ENCODE measurements at places on chromosomes 12 and 14.

- DNase-seq = no peak
Measured at GRCh38 chr12:57990241-57990883, 49.0 kb downstream of the ATP23 start.

DNA sequence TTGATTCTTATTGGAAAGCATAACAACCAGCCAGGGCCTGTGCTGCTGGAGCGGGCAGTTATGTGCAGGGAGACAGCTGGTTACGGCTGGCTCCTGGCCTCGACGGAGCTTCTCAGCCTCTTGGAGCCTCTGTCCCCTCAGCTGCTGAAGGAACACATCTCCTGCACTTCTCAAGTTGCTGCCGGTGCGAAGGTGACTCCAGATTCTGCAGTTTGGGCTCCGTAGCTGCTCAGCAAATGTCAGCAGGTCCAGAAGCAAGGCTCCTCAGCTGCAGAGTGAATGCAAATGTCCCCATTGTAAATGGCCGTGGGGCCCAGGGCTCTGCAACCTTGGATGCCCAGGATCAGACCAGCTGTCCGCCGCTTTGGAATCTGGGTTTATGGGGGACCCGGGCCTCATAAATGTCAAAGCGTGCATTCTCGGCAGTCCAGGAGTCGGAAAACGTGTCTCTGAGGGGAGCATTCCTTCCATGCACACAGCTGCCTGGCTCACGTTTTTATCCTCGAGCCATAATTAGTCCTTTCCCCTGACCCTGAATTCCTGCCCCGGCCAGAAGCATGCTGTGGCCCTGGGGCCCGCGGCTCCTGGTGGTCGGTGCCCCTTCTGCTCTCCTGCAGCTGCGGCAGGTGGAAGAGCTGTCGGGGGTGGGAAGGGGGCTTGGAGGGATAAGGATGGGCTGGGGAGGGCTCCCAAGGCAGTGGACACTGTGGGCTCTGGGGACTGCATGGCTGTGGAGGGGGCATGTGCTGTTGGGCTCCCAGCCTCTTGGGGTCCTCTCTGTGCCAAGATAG, 106.0 kb downstream of the KIF26A start:
- no peak for DNase-seq

DNA sequence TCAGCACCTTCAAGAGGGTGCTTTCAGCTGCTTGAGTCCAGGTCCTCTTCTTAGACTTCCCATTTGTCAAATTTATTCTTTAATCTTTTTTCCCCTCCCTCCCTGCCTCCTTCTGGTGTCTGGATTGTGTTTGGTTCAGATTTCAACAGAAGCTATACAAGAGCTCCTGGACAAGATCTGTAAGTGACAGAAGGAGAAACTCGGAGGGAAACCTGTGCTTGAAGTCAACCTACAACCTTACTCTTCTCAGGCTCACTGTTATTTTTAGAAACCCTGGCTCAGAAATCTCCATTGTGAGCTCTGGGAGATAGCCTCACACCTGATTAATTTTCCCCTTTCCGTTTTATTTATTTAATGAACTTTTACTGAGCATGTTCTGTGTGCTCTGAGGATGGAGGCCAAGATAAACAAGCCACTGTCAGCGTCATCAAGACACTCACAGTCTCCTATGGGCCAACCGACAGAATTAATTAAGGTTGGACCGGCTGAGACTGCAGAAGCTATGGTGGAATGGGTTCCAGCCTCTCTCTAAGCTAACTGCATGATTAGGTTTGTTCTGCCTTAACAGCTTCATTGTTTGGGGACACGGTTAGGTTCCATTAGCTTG, 13.5 kb downstream of the PDE1B start:
- no peak for DNase-seq

- no peak for DNase-seq
Measured at GRCh38 chr12:103816663-103817062, 24.4 kb downstream of the NT5DC3 start.

DNA sequence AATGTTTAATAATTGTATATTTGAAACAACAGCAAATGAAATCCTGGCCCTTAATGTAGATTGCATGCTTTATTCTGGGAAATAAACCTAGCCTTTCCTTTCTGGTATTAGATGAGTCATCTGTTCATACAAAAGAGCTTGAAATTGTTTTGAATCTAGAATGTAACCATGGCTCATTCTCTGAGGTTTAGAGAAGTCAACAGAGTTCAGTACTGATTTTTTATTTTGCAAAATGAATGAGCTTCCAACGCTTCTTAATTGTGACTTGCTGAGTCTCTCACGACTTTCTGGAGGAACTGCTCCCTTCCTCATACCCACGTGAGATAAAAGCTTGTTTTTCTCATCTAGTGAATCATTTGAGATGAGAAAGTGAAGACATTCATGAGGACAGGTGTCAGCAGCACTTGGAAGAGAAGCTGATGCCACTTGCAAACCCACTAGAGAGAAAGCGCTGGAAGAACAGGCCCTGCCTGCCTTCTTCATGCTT, 509.6 kb downstream of the VRK1 start:
- no peak for DNase-seq

DNA sequence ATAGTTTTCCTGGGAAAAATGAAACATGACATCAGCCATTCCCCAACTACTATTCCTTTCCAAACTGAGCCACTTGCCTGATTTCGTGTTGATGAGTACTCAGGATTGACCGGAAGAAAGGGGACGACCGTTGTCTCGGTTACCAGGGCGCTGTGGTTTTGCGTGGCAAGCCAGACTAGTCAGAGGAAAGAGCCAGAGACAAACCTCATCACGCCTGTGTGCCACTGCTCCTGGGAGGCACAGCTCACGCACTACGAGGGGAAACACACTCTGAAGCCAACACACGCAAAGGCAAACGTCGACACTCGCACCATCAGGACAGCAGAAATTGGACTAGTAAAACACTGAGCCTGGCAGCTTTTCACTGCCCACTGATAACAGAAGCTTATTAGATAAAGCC, 35.0 kb downstream of the GIT2 start:
- no peak for DNase-seq

- DNase-seq = no peak
Measured at GRCh38 chr12:109710747-109711595, 2.7 kb upstream of the FAM222A start.

DNA sequence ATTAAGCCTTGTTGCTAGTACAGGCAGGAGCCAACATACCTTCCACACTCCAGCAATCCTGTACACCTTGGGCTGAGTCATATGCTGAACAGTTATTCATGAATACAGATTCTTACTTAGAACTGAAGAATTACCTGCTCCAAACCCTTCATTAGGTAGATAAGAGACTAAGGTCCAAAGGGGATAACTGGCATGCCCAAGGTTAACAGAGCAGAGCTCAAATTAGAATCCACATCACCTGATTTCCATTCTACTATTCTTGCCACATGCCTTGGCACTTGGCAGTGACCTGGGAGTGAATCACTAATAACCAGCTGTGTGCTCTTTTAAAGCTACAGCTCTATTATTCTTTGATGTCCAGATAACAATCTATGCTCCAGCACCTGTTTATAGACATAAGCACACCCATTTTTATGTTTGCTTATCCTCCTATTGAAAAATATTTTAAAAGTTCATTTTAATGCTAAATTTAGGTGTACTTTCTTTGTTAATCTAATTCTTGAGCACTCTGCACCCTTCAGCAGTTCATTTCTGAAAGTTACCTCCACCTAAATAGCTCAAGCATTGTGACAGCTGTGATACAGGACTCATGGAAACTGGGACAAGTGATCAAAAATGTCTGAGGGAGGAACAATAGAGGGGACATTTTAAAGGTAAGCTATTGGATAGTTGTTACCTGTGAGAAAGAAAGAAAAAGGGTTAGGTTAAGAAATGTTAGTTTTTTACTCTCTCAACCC, 19.4 kb downstream of the LPCAT3 start:
- no peak for DNase-seq

DNA sequence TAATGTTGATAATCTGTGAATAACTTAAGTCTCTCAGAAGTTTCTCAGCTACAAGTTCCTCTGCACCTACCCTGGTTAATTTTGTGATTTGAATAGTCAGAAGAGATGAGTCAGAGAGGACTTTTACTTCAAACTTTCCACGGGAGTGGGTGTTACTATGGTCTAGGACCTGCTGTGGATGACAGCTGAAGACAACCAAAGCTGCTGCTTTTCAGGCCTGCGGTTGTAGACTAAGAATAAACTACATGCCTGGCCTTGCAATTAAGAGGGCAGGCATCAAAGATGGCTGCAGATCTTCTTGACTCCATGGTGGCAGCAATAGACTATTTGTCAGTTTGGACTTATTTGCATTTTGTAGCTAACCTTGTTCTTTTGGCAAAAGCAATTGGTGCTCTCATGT, 227.1 kb upstream of the KRR1 start:
- no peak for DNase-seq

GRCh38 chr14:95948558-95948981, 71.9 kb downstream of the TUNAR start:
- no peak for DNase-seq

- no peak for DNase-seq
Measured at GRCh38 chr12:13701502-13701901, 279.9 kb downstream of the GRIN2B start.

DNA sequence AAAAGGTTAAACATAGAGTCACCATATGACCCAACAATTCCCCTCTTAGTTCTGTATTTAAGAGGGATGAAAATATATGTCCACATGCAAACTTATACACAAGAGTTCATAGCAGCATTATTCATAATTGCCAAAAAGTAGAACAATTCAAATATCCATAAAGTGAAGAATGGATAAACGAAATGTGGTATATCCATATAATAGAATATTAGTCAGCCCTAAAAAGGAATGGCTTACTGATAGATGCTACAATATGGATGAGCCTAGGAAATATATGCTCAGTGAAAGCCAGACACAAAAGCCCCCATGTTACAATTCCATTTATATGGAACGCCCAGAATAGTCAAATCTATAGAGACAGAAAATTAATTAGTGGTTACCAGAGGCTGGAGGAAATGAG, 44.1 kb upstream of the RIN3 start:
- no peak for DNase-seq

DNA sequence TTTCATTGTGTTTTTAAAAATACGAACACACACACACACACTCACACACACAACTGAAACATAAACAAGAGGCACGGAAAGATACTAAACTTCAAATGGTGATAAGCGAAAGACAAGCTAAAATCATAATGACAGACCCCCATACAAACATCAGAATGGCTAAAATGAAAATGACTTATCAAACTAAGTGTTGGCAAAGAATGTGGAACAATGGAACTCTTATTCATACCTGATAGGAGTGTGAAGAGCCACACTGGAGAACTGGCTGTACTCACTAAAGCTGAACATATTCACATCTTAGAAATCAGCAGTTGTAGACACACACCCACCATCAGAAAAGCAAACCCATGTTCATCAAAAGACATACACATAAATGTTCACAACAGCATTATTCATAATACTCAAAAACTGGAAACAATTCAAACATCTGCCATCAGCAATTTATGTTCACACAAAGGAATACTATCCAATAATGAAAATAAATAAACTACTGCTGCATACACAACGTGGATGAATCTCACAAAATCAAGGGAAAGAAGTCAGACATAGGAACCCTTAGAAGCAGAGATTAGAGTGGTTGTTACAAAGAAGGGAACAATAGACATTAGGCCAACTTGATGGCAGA, 11.8 kb downstream of the STXBP6 start:
- no peak for DNase-seq

GRCh38 chr14:64238631-64239030, 55.5 kb downstream of the ESR2 start:
- no peak for DNase-seq

- peak; percentile 80 for DNase-seq
Measured at GRCh38 chr14:104735830-104736642, 12.0 kb downstream of the ADSS1 start.

- DNase-seq = no peak
Measured at GRCh38 chr12:111224186-111225066, 144.5 kb downstream of the PHETA1 start.
